Inflammatory macrophage treated with lipopolysaccharide for 1 hour (primary cell): ENCODE measurements at places on chromosomes 1 and 21.

DNA sequence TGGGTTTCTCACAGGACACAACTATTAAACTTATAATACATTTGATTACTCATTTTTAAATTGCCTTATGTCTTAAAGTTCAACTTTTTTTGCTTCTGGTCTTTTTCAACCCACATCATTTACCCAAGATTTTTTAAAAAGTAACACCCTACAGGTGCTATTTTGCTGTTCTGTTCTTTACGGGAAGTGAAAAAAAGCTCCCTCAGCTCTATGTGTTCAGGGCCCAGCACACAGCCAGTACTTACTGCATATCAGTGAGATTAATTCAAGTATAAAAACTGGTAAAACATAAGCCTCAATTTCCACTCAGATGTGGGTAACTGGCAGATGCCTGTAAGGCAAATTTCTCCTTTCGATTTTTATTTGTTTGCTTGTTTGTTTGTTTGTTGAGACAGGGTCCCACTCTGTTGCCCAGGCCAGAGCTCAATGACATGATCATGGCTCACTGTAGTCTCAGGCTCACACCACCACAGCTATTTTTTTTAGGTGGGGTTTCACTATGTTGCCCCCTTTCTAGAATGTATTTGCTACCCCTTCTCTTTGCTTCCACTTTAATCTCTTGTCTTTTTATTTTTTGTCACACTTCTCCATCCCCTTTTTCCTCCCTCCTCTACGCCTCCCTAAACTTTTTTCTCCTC lies 20.3 kb downstream of the RNASEL start:
- no peak for DNase-seq

GRCh38 chr1:194474701-194475100 lies 1288.3 kb upstream of the B3GALT2 start:
- DNase-seq, result no peak

DNA sequence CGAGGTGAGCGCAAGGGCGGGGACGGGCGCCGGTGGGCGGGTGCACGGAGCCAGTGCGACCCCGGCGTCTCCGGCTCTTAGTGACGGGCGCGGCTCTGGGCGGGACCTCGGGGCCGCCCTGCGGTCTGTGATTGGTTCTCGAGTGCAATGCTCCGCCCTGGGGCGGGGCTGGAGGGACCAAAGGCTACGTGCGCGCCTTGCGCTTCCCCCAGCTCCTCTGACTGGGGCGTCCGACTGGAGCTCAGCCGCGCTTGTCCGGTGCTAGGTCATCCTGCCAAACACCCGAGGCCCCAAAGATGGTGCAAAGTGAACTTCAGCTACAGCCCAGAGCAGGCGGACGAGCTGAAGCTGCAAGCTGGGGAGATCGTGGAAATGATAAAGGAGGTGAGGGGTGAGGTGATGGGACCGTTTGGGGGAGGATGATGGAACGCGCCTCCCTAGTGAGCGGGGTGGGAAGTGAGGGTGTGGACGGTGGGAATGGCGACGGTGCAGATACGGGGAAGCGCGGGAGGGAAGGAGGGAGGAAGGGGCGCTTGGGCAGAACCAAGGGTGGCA lies 811 bp downstream of the SH3D21 start:
- peak; percentile 86 for DNase-seq

DNA sequence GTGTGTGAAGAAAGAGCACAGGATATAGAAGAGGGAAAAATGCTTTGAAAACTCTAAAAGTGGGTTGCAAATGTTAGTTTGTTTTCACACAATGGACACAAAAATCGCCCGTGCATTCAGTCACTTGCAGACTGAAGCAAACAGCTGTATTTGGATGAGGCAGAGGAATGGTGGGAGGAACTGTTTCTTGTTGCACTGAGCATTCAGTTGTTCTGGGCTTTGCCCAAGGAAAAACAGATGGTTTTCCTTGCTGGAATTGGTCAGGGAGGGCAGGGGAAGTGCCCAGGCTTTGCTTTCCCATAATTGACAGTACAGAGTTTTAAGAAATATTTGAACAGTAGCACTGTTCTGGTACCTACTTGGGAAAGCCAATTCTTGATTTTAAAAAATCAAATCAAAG lies 19.5 kb upstream of the WARS2 start:
- DNase-seq, result no peak

GRCh38 chr1:217899614-217900013 lies 268.5 kb downstream of the SPATA17 start:
- no peak for DNase-seq

- no peak for DNase-seq
Measured at GRCh38 chr1:181102841-181103240, 14.3 kb downstream of the IER5 start.

DNA sequence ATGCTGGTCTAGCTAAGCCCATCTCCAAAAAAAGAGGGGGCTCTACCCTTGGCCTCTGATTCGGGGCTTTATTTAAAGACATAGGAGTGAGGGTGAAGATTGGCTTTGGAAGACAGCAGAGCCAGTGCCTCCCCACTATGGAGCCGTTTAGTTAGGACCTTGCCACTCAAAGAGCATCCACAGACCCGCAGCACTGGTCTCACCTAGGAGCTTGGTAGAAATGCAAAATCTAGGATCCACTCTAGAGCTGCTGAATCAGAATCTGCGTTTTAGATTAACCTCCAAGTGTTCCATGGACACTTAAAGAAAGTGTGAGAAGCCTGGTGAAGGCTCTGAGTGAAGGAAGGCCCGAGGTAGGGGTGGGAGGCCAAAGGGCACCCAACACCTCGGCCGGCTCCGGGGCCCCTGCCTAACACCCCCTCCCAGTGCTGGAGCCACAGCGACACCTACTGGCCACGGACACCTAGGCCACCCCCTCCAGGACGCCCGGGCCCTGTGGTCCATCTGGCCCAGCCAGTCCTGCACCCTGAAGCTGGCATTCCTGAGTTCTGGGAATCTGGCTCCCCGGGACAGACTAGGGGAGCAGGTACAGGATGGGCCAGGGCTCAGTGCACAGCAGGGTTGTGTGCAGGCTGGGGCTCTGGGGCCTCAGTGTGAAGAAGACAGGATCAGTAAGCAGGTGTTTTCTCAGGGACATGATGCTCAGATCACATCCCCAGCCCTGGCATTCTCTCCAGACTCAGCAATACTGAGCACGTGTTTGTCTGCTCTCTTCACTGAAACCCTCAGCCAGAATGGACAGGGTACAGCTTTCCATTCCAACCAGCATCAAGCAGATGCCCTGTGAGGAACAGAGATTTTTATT lies 79.2 kb downstream of the TMEM53 start:
- peak; percentile 28 for DNase-seq

- DNase-seq, result no peak
Measured at GRCh38 chr1:216935901-216936300, 212.7 kb upstream of the ESRRG start.

DNA sequence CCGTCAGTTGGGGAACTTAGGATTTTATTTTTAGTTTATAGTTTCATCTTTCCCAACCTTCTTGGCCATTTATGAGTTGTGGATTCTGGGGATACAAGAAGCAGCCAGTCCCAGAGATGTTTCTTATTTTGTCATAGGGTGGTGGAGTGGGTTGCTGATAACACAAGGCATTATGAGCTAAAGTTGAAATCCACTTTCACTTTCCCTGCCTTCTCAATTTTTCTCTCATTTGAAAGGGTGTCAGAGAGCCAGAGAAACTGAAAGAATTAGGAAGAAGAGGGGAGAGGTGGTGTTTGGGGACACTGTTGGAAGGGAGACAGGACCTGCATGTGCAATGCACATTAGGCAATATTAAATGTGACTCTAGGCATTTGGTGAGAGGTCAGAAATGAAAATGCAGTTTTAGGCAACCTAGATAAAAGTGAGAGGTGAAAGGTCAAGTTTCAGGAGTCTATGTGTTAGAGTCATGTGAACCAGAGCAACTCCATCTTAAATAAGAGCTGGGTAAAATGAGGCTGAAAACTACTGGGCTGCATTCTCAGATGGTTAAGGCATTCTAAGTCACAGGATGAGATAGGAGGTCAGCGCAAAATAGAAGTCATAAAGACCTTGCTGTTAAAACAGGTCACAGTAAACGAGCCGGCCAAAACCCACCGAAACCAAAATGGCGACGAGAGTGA lies 71.1 kb upstream of the F3 start:
- peak; percentile 83 for DNase-seq

DNA sequence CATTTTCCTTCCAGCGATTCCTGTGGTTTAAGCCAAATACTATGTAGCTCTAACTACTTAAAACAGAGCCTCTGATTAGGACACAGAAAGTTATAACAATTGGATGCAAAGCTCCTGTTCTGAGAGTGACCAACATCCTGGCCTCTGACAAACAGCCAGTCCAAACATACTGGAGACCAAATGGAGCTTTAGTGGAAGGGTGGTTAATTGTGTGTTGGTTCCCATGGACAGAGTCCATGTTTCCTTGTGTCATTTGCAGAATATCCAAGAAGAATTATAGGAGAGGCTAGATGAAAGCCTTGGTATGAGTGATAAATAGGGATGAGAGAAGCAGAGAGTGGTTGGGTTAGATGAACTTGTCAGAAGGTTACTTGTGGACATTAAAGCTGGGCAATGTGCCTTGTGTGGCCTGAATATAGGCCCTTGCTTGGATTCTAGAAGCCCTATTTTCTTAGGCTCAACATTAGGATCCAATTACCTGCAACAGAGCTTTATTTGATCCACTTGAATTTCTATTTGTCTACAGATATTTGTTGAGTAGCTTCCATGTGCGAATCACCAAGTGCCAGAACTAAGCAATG lies 180.5 kb upstream of the GORAB start:
- DNase-seq, result no peak

GRCh38 chr1:22606161-22606560 lies 30.3 kb upstream of the C1QA start:
- DNase-seq, result peak; percentile 77

DNA sequence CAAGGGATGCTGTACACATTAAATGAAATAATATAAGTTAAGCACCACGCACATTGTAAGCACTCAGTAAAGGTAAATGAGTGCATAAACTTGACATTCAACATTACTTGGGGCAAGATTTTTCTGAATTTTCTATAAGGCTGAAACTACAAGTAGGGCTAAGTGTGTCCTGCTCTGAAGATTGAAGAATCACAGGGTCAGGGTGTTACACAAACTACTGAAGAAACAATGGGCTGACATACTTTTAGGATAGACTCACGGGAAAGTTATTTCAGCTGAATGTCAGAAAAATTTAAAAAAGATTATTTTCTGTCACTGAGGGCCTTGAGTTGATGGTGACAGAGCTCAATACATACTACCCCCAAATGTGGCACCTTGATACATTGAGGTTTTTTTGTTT lies 644.2 kb upstream of the PLXNA2 start:
- DNase-seq, result no peak

DNA sequence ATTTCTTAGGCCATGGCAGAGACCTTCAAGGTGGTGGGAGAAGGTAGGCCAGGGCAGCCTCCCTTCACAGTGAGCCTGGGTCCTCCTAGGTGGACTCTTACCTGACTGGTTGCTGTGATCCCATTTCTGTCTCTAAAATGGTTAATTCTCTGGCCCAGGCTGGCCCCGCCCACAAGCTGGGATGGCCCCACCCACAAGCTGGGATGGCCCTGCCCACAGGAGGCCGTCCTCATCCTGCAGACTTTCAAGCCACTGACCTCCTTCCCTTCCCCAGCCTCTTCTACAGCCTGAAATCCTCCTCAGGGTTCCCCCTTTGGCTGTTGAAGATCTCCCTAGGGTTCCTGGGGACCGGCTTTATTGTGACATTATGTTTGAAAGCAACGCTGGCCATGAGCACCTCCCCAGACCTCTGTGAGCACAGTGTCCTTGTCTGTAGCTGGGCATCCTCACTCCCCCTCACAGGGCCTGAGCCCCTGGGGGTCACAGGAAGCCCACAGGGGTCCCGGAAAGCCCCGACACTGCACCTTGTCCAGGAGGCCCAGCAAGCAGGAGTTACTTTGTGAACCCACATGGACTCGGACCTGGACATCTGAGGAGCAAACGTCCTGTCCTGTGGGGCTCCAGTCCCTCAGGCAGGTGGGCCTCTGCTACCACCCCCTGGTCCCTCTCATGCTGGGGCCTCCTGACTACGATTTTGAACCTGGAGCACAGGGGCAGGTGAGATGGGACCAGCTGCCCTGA lies 621.7 kb downstream of the MATN1 start:
- no peak for DNase-seq

GRCh38 chr1:14487671-14488070 lies 110.8 kb upstream of the KAZN start:
- no peak for DNase-seq

DNA sequence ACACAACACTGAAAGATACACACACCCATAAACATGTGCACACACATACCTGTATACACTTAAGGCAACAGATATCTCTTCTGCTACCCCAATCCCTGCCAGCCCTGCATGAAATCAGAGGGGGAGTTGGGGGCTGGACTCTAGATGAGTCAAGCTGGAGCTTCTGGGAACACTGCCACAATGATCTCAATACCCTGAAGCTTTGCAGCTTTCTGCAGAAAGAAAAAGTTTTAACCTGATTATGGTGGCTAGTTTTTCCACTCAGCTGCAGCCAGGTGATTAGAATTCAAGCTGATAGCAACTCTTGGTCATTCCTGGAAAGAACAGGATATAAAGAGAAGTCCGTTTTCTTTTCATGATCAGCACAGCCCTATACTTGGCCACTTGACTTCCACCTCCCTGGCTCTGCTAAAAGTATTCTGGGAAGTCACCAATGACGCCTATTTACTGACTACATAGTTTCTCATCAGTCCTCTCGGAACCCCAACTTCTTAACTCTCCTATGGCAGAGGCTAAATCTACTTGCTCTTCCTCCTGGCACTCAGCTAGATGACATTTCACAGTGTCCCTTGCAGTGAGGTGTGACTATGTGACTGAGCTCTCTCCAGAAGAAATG lies 20.7 kb upstream of the DNASE2B start:
- DNase-seq, result no peak

GRCh38 chr1:119002028-119002686 lies 14.0 kb upstream of the TBX15 start:
- DNase-seq, result peak; percentile 52

- DNase-seq, result peak; percentile 26
Measured at GRCh38 chr1:47997289-47998200, at the start of gene TRABD2B. Gene TRABD2B, minus strand, starts transcription at chr1:47997385.

- DNase-seq, result peak; percentile 73
Measured at GRCh38 chr1:152029144-152029928, 7.5 kb downstream of the S100A11 start.

- DNase-seq, result no peak
Measured at GRCh38 chr1:94325377-94326302, 88.3 kb upstream of the ARHGAP29 start.

DNA sequence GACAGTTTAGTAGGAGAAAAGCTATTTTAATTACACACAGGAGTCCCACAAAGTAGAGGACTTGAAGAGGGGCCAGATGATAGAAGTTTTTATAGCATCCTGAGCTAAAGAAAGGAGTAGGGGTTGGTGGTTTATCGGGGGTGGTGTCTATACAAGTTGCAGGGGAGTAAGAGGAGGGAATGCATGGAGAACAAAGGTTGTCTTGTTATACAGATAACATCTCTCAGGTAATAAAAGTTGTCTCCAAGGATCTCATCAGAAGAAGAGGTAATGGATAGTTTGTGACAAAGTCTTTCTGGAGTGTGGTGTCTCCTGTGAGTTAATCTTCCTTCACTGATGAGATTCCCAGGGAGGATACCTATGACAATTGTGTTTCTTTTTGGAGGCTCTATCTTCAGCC lies 23.4 kb upstream of the NUF2 start:
- no peak for DNase-seq

- DNase-seq, result no peak
Measured at GRCh38 chr1:106178791-106179190, 877.7 kb upstream of the PRMT6 start.

- DNase-seq, result peak; percentile 51
Measured at GRCh38 chr1:92749024-92749634, 35.8 kb downstream of the EVI5 start.

GRCh38 chr1:87084244-87084836 lies 169.9 kb downstream of the HS2ST1 start:
- peak; percentile 76 for DNase-seq

- no peak for DNase-seq
Measured at GRCh38 chr1:31795801-31796621, 19.8 kb downstream of the SPOCD1 start.

GRCh38 chr1:236301958-236302335 lies 20.2 kb upstream of the ERO1B start:
- DNase-seq, result no peak
